ENCODE measurements at places on chromosomes 7 and 10.
A peak's percentile ranks its signal among the peaks of the same experiment; 100 is the strongest.

DNA sequence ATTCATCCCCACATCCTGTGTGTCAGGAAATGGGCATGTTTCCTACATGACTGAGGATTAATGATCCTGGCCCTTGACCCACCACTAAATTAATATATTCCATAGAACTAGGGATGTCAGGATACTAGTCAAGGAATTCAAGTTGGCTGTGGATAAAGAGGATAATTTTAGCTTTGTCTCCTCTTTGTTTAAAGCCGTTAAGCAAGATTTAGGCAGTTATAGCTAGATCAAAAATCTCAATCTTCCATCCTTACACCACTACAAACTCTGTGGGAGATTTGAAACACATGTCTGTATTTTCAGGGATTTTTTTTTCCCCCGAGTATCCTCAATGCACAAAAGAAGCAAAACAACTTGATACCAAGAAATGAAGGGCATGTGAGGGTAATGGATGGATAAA, 417.1 kb downstream of the MAGI2 start:
- no peak for DNase-seq

DNA sequence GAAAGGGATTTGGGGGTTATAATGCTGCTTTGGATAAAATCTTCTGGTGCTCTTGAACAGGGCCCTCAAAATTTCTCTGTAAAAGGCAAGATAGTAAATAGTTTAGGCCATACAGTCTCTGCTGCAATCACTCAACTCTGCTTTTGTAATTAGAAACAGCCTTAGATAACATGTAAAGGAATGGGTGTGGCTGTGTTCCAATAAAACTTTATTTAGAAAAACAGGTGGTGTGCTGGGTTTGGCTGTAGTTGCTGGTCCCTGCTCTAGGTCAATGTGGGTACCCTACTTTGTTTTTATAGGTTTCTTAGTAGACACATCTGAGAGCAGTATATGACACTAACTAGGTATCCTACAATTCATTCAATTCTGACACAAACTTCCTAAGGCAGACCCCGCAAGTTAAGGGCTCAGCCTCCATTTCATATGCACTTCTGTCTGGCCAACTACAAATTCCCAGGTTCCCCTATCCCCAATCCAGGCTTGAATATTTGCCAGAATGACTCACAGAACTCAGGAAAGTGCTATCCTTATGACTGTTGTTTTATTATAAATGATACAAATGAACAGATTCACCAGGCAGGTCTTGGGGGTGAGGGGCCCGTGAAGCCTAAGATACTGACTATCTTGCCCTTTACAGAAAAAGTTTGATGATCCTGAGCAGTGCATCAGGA, 349.9 kb downstream of the RPS24 start:
- DNase-seq = no peak

GRCh38 chr10:43945908-43946307, 297.2 kb upstream of the ZNF32 start:
- no peak for DNase-seq

- no peak for DNase-seq
Measured at GRCh38 chr10:88028072-88028471, 164.6 kb downstream of the PTEN start.

DNA sequence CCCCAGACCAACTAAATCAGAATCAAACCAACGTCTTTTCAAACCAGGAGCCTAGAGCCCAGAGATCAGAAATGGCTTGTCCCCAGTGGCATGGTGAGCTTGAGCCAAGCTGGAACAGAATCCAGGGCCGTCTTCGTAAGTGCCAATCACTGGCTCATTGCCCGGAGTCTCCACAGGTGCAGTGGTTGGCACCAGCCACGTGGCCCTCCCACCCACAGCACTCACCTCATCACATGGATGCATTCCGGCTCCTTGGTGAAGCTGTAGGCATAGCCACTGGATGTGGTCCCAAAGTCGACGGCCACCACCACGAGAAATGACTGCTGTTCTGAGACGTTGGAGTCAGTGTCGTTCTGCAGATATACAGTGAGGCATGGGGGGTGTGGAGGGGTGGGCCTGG, 37.4 kb downstream of the HSPA12A start:
- DNase-seq = peak; percentile 58

DNA sequence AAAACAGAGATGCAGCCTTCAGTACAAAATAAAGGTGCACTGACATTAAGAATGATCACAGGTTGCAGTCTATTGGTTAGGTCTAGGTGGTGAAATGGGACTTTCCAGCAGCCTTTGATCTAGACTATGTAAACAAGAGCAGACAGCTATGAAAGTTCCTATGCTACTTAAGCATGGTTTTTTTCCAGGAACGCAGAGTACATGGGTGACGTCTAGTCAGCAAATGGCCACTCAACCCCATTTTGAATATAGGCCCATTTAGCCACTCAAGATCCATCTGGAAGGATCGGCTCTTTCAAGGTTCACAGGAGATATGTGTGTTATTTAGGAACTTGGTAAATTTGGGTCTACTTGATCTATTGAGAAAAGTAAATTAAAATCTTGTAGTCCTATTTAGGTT, 1424.6 kb upstream of the LRRTM3 start:
- DNase-seq = no peak

- no peak for DNase-seq
Measured at GRCh38 chr7:24129597-24129996, 154.4 kb upstream of the NPY start.

DNA sequence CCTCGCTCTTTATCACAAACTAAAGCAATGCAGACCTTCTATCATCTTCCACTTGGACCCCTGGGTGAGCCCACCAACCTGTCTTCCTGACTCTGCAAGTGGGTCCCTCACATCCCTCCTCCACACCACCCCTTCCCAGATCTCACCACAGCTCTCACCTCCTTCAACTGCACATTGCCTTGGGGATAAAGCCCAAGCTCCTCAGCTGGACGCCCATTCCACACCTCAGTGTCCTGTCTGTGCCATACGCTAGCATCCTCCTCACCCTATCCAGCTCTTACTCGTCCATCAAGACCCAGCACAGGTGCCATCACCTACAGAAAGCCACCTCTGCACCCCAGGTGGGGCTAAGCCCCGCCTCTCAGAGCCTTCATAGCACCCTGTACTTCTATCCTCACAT, 141.0 kb upstream of the LANCL2 start:
- no peak for DNase-seq

- no peak for DNase-seq
Measured at GRCh38 chr10:34646331-34646730, 168.8 kb downstream of the PARD3 start.

- no peak for DNase-seq
Measured at GRCh38 chr7:47347816-47348385, 234.0 kb downstream of the TNS3 start.

- no peak for DNase-seq
Measured at GRCh38 chr7:156903232-156903909, 10.4 kb upstream of the LMBR1 start.

GRCh38 chr10:128072941-128073645, 53.1 kb downstream of the MKI67 start:
- DNase-seq = no peak

DNA sequence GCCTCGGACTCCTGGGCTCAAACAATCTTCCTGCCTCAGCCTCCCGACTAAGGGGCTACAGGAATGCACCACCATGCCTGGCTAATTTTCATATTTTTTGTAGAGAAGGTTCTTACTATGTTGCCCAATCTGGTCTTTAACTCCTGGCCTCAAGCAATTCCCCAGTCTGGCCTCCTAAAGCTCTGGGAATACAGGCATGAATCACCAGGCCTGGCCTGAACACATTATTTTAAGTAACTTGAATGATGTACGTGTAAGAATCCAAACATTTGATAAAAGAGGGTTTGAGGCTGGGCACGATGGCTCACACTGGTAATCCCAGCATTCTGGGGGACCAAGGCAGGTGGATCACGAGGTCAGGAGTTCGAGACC, 13.0 kb upstream of the BAMBI start:
- DNase-seq = no peak

- DNase-seq = no peak
Measured at GRCh38 chr7:22858274-22858639, 35.6 kb upstream of the TOMM7 start.

- DNase-seq = no peak
Measured at GRCh38 chr7:142496545-142496991, 238.7 kb upstream of the PRSS58 start.

DNA sequence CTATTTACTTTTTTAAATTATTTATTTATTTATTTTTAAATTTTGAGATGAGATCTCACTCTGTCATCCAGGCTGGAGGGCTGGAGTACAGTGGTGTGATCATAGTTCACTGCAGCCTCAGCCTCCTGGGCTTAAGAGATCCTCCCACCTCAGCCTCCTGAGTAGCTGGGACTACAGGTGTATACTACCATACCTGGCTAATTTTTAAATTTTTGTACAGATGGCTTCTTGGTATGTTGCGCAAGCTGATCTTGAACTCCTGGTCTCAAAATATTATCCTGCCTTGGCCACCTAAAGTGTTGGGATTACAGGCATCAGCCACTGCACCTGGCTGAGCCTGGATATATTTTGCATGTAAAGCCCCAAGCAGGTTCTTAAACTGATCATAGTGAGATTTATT, 7.6 kb downstream of the CHST12 start:
- DNase-seq = no peak

DNA sequence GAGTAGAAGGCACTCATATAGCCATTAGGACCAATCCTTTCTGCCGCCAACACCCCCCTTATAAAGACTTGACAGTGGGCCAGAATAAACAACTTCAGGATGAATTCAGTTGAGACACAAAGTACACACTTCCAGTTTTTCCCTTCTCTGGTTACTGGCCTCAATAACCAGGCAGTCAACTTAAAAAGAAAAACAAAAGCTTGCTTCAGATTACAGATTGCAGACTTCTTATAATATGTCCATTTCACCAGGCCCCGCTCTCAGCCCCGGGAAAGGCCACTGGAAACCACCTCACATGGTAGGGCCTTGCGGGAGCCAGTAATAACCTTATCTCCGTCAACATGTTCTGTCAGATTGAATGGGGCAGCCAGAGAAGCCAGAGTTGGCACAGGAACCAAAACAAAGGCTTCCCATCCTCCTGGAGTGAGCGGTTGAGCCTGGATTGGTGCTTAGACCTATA, 108.8 kb downstream of the EGFR start:
- no peak for DNase-seq

DNA sequence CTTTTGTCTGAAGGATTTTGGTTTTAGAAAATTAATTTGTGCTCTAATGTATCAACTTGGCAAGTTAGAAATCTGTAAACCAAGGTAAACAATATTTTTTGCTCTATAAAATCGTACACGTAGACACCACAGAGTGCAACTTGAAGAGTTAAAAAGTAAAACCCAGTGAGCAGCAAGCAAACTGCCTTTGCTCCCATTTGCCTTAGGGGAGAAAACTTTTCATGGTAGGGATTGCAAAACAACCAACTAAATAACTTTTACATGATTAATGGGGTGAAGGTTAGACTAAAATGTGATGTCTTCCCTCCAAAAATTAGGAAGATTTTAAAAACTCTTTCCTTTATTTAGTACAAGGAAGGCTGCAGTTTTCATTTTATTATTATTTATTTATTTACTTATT, 224.2 kb upstream of the LYZL1 start:
- DNase-seq = no peak

- peak; percentile 45 for DNase-seq
Measured at GRCh38 chr7:157700231-157701005, 363.6 kb downstream of the DNAJB6 start.

DNA sequence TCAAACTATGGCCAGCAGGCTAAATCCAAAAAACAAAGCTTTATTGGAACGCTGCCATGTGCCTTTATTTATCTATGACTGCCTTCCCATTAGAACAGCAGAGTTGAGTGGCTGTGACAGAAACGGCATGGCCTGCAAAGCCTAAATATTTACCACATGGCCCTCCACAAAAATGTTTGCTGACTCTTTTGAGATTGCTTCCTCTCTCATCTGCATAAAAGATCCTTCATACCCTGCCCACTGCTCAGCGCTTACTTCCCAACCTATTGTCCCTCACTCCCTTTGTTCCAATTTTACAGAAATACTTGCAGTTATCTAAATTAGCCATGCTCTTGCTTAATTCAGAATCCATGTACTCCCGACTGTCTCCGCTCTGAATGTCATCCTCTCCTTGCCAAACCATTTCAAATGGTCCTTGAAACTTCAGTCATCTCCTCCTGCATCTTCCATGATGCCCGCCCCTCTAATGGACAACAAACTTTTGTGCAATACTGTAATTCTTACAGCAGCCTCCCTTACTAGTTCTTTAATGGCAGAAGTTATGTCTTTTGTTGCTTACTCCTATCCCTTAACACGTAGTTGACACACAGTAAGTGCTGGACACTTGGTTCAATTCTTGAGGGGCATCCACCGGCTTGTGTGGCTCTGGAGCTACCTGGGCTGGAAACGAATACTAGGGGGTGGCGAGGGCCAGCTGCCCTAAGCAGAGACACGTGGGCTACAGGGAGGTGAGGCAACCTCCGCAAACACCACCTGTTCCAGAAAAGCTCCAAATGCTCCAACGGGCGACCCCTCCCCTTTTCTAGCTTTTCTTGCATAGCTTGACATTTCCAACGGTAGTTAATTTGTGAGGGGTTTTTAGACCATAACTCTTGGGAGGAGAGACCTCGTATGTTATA, 832 bp downstream of the XRCC2 start:
- DNase-seq = no peak

GRCh38 chr7:108415084-108415483, 41.2 kb downstream of the NRCAM start:
- no peak for DNase-seq

DNA sequence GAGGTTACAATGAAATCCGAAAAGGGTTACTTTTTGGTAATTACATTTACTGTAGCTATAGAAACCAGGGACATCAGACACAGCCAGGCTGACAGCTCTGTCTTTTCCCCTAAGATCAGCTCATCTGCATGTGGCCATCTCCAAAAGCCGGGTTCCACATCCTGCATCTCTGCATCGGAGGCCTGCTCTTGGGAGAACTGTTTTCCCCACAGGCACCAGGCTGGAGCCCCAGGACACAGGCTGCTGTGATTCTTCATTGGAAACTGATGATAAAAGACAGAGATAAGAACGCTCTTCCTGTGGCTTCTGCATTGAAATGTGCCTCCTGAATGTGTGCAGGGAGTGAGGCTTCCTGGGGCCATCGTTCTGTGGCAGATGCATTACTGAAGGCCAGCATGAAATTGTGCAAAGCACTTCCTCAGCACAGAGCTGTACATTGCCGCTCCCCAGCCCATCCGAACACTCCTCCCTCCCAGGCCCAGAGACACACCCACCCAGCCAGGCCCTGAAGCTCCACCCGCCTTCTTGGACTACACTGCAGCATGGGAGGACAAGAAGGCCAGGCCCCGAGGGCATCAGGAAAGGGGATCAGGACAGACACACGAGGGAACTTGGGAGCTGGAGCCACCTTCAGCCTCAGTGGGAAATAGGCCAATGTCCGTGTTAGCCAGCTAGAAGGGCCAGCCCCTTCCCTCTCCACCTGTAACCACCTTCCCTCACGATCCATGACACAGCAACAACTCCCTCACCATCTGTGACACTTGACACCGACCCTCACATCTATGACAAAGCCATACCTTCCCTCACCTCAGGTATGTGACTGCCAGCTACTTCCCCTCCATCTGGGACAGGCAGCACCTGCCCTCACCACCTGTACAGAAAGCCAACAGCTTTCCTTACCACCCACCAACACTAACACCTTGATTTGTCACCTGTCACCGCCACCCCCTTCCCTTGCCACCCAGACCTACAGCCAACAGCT, 113.2 kb downstream of the GRID1 start:
- no peak for DNase-seq

GRCh38 chr10:64275001-64275400, 753.8 kb downstream of the REEP3 start:
- DNase-seq = no peak

GRCh38 chr10:80356563-80356988, at the start of the genes DYDC1 and DYDC2:
TSS of gene DYDC1 (minus strand) at chr10:80356755. CDS start at chr10:80352601, 4,154 bp downstream.
TSS of gene DYDC2 (plus strand) at chr10:80356781. CDS start at chr10:80362444, 5,663 bp downstream.
- DNase-seq = peak; percentile 82
